ENCODE measurements at places on chromosomes 16 and 17.

DNA sequence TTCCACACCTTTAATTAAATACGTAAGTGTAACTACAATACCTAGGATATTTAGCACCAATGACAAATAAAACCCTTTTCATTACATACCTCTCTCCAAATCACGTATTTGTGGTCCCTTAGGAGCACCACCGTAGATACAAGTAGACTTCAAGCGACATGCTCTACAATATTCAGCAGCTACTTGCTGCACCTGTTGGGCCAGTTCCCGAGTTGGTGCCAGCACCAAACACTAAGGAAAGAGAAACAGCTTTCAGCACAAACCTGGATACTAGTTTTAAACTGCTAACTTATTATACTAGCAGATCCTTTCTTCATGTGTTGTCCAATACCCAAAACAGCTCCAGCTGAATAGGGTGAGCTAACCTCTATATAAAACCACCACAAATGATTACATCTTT lies 2.7 kb downstream of the DDX5 start:
- DNase-seq, result no peak

DNA sequence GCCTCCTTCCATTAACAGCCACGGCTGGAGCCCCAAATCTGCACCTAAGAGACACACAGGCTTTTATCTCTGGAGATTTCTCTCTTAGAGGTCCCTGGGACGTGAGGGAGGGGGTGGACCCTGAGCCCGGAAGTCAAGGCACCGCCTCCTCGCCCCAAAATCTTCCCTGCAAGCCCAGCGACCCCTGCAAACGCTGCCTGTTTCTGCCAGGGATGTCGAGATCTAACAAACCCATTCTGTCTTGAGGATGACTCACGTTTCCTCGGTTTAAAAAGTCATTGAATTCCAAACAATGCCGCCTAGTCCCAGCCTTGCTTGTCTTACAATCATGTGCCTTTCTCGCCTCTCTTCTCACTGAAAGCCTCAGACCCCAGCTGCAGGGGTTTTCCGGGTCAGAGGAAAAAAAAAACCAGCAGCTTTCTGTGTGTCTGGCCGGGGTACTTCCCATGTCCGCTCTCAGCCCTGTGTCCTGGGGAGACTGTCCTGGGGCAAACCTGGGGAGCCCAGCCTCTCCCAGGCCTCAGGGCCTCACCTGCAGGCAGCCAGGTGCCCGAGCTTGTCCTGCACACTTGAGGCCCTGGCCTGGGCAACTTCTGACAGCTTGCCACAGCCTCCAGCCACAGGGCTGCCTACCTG lies 15.4 kb downstream of the ARL2BP start:
- peak; percentile 48 for DNase-seq

DNA sequence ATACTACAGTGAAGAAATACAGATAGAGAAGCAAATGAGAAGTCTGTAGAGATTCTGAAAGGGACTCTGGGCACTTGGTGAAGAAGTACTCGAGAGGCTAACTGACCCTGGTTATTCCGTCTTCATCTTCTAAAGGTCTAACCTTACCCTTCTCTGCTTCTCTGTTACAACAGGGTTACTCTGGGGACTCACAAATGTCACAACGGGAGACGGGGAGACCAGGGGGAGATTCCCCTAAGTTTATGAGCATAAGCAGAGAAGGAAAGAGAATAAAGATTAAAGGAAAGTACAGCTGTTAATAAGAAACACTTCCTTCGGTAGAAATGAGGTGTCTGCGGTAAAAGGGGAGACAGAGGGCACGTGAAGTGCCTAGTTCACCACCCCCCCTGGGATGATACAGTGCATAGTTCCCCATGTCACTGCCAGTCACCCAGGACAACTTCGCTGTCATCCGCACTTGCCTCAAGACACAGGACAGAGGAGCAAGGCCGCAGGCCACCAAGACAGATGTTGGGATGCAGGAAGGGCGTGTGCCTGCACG lies 75.2 kb upstream of the TRAP1 start:
- DNase-seq, result no peak

- DNase-seq, result no peak
Measured at GRCh38 chr17:17141860-17142552, 64.1 kb downstream of the PLD6 start.

DNA sequence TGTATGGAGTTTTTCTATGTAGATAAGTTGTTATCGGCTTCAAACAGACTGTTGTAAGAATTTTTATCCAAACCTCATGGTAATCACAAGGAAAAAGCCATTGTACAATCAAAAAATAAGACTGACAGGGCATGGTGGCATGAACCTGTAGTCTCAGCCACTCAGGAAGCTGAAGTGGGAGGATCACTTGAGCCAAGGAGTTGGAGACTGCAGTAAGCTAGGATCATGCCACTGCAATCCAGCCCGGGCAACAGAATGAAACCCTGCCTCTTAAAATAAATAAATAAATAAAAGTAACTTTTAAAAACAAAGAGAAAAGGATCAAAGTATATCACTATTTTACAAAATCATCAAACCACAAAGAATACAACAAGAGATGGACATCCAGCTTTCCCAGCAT lies 14.4 kb downstream of the OR1A1 start:
- DNase-seq, result no peak

- no peak for DNase-seq
Measured at GRCh38 chr16:89581045-89581695, 5.6 kb downstream of the CPNE7 start.

DNA sequence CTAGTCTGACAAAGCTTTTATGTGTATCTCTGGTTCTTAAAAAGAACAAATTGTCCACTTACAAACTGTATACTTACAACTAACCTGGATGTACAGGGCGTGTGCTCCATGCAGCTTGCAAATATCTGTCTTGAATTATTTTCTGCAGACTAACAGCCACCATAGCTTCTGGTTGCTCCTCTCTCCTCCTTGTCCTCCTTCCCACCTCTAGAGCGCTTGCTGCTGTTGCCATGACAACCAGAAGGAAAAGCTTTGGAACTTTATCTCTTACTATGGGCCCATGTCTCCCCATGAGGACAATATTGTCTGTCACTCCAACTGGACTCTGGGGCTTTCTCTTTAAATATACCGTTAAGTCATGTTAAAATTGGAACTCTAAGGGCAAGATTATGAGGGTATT lies 71.5 kb upstream of the DHX40 start:
- no peak for DNase-seq

- no peak for DNase-seq
Measured at GRCh38 chr17:17469996-17470395, 6.8 kb upstream of the MED9 start.

- DNase-seq, result no peak
Measured at GRCh38 chr17:39872751-39873150, 4.7 kb downstream of the ZPBP2 start.

DNA sequence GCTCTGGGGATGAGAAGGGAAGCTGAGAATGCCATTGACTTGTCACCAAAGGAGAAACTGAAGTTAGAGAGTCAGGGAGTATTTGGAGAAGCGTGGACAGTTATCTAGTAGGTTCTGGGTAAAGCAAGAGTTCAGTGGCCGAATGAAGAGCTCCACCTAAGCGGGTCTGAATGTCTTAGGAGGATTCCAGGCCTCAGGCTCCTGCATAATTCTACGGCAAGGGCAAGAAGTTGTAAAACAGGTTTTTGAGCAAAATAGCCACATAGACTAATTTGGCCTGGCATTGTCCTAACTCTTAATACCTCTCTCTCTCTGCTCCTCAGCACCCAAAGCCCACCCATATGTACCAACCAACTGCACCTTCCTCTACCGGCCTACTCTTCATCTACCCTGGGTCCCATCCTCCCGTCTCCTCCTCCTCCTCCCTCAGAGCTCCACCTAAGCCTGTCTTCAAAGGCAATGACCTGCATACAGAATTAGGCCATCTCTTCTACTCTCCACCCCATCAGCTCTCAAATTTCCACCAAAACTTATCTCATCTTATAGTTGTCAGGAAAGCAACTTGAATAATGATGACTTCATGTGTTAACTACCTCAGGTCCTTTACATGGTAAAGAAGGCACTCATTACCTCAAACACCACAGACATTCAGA lies 42.0 kb upstream of the KCNJ2 start:
- DNase-seq, result no peak

DNA sequence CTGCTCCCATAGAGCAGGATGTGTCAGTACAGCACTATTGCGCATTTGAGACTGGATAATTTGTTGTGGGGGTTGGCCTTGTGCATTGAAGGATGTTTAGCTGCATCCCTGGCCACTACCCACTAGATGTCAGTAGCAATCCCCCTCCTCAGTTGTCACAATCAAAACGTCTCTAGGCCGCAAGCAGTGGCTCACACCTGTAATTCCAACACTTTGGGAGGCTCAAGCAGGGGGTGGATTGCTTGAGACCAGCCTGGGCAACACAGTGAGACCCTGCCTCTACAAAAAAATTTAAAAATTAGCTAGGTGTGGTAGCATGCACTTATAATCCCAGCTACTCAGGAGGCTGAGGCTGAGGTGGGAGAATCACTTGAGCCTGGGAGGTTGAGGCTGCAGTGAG lies 48.4 kb downstream of the CENPV start:
- no peak for DNase-seq

- DNase-seq, result no peak
Measured at GRCh38 chr17:68460146-68460545, 2.9 kb upstream of the WIPI1 start.

- no peak for DNase-seq
Measured at GRCh38 chr16:8818504-8819270, 21.0 kb downstream of the PMM2 start.

- DNase-seq, result no peak
Measured at GRCh38 chr17:40945414-40945813, 8.0 kb upstream of the KRT23 start.

- no peak for DNase-seq
Measured at GRCh38 chr17:15119968-15120367, 145.2 kb downstream of the PMP22 start.

Measured in C1 segment of cervical spinal cord (tissue), 14 donors.